ENCODE measurements at places on chromosomes 4 and X.

- no peak for DNase-seq
These were observed 280.1 kb upstream of the PPARGC1A start for GRCh38 chr4:24169956-24170355.

DNA sequence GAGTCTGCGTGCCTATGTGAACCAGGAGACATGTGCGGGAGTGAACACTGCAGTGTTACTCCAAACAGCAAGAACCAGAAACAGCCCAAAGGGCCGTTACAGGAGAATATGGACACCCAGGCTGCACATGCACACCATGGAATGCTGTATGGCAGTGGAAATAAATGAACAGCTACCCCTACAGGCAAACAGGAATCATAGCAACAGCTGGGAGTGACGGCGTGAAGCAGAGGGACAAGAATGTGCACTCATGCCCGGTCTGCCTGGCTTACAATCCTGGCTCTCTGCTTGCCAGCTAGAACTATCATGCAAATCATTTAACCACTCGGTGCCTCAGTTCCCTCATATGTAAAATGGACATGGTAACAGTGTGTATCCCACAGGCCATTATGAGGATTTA is 16.6 kb downstream of the GPKOW start:
- DNase-seq, result peak; percentile 19

DNA sequence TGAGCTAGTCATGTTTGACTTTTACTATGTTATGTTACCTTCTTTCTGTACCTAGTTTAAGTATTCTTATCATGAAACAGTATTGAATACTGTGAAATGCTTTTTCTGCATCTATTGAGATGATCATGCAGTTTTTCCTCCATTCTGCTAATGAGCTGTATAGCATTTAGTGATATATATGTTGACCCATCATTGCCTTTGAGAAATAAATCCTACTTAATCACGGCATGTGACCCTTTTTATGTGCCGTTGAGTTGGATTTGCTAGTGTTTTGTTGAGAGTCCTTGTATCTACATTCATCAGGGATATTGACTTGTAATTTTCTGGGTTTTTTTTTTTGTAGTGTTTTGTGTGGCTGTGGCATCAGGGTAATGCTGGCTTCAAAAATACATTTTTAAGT is 537.7 kb upstream of the AADAT start:
- DNase-seq, result no peak

DNA sequence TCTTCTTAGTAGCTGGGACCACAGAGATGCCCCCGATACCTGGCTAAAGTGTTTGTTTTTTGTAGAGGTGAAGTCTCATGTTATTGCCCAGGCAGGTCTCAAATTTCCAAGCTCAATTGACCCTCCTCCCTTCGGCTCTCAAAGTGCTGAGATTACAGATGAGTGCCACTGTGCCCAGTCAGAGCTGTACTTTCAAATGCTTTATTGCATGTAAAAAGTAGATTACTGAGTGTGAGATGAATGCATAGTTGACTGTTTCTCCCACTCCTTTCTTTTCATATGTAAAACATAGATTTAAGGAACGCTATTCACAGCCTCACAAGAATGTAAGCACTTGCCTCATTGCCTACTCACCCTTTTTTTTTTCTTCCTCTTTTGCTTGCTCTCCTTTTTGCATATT is 984.4 kb upstream of the PABPC4L start:
- DNase-seq, result no peak

DNA sequence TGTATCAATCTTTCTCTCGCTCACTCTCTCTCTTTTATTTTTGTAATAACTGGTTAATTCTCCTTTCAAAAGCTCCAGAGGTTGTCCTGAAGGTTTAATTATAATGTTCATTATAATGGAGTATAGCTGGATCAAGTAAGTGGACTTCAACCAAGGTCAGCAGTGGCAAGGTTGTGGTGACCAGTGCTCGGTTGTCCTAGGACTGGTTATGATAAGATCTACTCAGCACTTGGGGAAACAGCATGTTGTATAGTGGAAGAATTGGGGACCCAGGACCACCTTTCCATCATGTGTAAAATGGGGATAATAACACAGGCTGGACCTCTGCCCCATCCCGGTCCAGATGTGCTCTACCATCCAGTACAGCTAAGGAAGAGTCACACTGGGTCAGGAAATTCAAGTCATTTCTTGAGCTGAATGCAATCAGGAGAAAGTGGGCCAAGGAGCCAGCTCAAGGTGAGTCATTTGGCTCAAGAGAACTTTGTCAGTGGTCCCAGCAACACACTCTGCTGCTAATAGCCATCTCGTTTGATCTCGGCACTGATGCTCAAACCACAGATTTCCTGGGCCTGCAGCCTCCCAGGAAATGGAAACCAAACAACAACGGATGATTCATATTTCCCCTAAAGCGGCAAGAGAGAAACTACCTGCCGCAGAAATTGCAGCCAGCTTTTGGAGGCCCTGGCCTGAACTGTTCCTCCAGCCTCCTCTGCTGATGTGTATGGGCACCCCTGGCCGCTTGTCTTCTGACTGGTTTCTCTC is 123.6 kb upstream of the RBPJ start:
- no peak for DNase-seq

GRCh38 chr4:32499171-32499570 is 1779.0 kb downstream of the PCDH7 start:
- no peak for DNase-seq

DNA sequence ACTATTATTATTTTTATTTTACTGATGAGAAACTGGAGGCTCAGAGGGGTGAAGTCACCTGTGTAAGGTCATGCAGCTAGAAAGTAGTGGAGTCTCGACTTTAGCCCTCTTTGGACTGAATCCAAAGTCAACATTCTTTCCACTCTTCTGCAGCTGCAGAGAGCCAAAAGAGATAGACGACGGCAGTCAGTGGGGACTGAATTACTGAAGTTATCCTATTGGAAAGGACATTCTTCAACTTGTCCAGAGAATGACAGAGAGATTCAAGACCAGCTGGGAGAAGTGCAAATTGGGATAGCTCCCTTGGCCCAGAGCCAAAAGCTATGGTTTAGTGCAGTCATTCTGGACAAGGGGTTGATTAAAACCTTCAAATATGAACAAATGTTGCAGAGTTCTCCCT is 42.5 kb downstream of the VGLL1 start:
- DNase-seq, result no peak

- DNase-seq, result peak; percentile 35
These were observed 270.7 kb downstream of the FBXW7 start for GRCh38 chr4:152265149-152265621.

DNA sequence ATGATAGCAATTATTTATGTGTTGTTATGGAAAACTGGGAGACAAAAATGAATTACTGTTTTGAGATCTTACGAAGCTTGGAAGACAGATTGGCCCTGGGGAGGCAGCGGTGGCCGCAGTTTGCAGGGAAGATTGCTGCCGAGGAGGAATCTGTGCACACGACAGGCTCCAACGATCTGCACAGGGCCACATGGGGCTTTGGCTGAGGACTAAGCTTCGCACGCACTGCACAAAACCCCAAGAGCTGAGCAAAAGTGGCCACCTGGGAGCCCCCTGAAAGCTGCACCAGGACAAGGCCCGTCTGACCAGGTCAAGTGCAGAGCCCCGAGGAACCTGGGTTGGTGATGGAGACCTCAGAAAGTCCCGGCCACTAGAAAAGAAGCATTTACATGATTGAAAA is 5.2 kb upstream of the PDE6B start:
- DNase-seq, result no peak

- DNase-seq, result no peak
These were observed 24.4 kb upstream of the MAP3K15 start for GRCh38 chrX:19539665-19540064.

DNA sequence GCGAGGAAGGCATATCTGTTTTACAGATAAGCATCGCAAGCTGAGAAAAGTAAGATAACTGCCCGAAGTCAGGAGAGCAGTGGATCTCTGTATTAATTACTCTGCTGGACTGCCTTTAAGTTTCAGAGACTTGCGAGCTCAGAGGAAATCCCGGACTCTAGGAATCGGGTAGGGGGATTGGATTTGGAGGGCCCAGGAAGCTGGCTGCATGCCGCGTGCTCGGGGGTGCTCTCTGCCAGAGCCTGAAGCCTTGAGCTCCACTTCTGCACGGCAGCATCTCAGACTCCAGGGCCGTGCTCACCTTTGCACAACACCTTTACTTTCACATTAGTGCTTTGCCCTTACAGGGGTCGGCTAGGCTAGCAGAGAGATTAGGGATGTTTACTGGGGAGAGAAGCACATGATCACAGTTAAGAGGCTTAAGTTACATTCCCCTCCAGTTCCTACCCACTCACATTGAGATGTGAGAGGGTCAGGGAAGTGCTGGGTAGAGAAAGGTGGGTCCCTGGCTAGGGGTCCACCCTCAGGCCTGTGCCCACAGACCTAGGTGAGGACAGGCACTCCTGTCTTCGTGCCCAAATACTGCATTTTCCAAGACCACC is 57.0 kb downstream of the TRIML1 start:
- no peak for DNase-seq

DNA sequence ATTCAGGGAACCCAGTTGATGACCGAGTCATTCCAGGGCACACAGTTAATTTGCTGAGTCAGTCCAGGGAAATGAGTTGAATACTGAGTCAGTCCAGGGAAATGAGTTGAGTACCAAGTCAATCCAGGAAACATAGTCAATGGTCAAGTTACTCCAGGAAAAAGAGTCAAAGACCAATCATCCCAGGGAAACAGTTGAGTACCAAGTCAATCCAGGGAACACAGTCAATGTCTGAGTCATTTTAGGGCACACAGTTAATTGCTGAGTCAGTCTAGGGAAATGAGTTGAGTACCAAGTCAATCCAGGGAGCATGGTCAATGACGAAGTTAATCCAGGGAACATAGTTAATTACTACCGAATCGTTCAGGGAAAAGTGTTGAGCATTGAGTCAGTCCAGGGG is 754.4 kb downstream of the NLGN4X start:
- no peak for DNase-seq

DNA sequence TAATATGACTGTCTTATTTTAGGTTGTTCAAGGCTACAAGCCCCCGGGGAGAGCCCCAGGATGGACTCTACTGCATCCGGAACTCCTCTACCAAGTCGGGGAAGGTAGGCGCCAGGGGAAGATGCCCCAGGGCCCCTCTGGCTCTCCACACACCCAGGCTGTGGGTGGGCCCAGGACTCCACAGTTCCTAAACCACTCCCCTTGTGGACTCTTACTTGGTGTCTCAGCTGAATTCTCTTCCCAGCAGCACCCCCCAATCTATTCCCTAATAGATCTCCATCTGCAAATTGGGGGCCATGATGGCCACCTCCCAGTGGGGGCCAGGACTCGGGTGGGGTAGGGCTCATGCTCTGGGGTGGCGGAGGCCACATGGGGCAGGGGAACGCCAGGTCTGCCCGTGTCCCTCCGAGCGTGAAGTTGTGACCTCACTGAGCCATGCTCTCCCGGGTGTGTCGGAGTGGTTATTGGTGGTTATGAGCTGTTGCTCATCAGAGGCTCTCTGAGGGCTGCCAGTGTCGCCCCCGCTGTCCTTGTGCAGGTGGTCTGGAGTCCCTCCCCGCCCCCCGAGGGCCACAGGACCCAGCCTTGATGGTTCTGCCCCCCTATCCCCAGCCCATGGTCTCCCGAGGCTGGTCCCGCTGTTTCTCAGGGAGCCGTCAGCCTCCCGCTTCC is 11.2 kb upstream of the ADD1 start:
- DNase-seq, result no peak

DNA sequence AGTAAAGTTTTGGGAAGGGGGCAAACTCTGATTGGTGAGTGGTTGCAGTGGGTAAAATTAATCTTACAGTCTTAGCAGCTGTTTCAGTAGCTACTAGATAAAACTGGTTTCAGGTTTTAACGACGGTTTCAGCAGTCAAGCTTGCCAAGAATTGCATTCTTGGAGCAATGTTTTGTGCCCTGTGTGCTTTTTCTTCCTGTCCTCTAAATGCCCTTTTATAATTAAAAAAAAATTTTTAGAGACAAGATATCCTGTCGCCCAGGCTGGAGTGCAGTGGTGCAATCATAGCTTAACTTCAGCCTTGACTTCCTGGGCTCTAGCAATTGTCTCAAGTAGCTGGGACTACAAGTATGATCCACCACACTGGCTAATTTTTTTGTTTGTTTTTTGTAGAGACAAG is 6.3 kb upstream of the PPEF2 start:
- DNase-seq, result no peak

GRCh38 chr4:182413550-182413949 is 170.3 kb downstream of the TENM3 start:
- no peak for DNase-seq

- DNase-seq, result no peak
These were observed 48.9 kb upstream of the PPARGC1A start for GRCh38 chr4:23938796-23939195.

DNA sequence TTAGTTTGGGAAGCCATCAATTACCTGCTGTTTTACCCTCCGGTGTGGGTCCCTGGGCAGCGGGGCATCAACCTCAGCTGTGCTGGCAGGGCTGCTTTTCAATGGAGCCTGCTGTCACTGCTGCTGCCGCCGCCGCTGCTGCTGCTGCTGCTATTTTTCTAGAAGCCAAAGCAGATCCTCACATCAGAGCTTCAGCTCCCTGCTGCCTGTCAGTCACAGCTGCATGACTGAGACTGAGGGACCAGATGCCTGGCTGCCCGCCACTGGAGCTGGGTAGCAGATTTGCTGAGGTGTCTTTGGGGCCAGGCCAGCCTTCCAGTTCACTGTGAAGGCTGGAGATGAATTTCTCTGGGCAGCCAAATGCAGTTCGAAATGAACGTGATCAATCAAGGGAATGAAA is 200.3 kb upstream of the NHS start:
- DNase-seq, result no peak

GRCh38 chr4:148946271-148946670 is 504.1 kb upstream of the NR3C2 start:
- DNase-seq, result no peak

DNA sequence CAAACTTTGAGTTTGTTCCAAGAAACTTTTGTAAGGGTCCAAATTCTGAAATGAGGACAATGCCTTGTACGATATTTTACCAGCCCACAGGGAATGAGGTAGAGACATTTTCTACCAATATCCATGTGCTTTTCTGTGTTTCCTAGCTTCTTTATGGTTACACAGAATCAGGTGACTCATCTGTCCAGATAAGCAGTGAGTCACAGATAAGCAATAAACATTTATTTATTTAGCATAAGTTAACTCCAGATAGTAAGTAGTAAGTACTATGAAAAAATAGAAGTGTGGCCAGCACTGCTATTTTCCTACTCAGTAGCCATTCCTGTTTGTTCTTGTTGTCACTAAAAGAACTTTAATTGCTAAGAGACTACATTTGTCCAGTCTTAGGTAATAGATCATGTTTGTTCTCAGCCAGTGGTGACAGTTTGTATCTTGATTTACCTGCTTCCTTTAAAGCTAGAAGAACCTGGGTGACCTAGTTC is 7.4 kb downstream of the AFF1 start:
- DNase-seq, result no peak

- no peak for DNase-seq
These were observed 721 bp downstream of the FAM184B start for GRCh38 chr4:17780501-17781299.

DNA sequence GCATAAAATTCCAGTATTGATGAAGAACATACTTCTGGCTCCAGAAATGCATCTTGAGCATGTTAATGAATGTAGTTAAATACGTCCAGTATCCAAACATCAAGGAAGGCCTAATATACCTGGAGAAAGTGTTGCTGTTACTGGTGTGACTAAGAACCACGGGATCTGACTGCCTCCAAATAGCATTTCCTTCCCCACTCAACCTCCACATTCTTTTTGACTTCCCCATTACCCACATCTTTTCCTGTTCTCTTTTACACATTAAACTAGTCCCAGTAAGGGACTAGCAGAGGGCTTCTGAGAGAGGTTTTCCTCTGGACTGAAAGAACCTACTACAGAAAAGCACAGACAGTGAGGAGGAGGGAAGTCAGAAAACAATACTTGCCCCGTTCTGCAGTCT is 482.8 kb upstream of the HTR2C start:
- DNase-seq, result no peak

Data from pulmonary artery endothelial cell (primary cell).